ENCODE measurements at places on chromosomes 12 and 14.

DNA sequence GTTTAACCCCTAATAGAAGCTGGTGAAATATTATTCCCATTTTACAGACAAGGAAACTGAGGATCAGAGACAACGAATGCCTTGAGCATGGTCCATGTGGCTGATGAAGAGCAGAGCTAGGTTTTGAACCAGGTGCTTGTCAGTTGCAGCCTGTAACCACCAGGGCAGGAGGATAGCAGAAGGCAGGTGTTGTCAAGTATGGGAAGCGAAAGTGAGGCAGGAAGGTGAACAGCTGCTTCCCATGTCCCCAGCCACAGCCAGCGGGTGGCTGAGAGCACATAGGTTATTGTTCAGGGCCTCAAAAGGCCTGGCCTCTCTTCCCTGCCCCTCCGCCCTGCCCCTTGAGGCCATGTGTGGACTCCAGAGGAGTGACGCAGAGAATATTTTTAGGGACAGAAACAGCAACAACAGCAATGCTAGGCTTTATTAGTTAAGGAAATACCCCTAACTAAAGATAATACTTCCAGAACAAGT, 39.6 kb downstream of the IQSEC3 start:
- DNase-seq = no peak

- DNase-seq = no peak
These were observed 61.6 kb upstream of the GZMB start for GRCh38 chr14:24695265-24696241.

DNA sequence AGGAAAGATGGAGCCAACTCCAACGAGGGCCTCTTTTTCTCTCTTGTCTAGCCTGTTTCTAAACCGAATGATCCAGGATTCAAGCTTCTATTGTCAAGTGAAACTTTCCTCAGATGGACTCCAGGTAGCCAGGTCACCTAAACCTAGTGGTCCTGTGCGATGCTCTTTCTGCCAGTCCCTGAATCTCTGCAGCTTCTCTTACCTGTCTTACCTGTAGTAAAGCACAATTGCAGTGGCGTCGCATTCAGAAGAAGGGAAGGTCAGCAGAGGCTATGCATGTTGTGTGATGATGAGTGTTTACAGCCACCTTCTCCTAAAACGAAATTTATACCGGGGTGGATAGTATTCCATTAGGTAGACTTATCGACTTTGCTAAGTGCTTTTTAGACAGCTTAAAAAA, 47.4 kb upstream of the TRAF3 start:
- no peak for DNase-seq

GRCh38 chr12:103105971-103106597, 148.6 kb downstream of the ASCL1 start:
- DNase-seq = no peak

- no peak for DNase-seq
These were observed 47.6 kb downstream of the MYBPC1 start for GRCh38 chr12:101642115-101643067.

DNA sequence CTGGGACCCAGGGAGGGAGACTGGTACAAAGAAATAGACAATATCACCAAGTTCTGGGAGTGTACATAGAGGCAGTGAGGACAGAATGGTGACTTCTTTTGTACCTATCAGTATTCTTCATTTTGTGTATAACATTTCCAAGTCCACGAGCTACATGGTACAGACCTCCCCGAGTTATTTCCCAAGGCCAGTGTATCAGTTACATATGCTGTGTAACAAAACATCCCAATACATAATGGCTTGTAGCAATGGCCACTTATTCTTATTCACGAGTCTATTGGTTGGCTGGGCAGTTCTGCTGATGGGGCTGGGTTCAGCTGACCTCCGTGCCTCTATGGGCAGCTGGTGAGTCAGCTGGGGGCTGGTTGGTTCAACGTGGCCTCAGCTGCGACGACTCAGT, 98.7 kb upstream of the RFLNA start:
- DNase-seq = no peak

All from hematopoietic multipotent progenitor cell treated with erythropoietin and hydrocortisone succinate and interleukin-3 and kit ligand, for 15 days (in vitro differentiated cells).